Fibroblast of skin of scalp (primary cell): ENCODE measurements at places on chromosomes 1 and 21.

- DNase-seq = no peak
Measured at GRCh38 chr1:85224734-85225623, 24.2 kb upstream of the SYDE2 start.

GRCh38 chr1:208068407-208068806 lies 157.5 kb upstream of the CD34 start:
- no peak for DNase-seq

- DNase-seq = no peak
Measured at GRCh38 chr21:36155603-36156338, 853 bp upstream of the DOP1B start.

DNA sequence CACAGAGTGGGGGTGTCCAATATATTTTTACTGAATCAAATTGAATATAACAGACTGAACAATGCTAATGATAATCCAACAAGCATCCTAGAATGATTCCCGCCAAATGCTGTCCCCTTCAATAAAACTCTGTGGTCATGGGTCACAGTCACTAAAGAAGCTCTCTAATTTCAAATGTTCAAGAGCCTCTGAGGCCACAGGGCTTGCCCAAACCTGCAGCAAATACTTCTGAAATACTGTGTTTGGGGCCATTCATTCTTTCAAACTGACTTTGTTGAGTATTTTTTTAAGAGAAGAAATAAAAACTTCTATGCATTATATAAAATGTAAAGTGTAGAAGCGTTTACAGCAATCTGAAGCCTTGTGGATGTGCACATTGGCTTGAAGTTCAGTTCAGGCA lies 7.6 kb upstream of the BEND5 start:
- no peak for DNase-seq

DNA sequence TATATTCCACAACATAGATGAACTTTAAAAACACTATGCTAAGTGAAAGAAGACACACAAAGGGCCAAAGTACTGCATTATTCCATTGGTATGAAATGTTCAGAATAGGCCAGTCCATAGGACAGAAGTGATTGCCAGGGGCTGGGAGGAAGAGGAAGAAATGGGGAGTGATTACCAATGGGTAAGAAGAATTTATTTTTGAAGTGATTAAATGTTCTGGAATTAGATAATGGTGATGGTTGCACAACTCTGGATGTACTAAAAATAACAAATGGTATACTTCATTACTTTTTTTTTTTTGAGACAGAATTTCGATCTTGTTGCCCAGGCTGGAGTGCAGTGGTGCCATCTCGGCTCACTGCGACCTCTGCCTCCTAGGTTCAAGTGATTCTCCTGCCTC lies 61.7 kb downstream of the CHD5 start:
- no peak for DNase-seq

GRCh38 chr21:35204850-35205541 lies 155.9 kb upstream of the RUNX1 start:
- peak; percentile 83 for DNase-seq

- DNase-seq = no peak
Measured at GRCh38 chr21:41024341-41024740, 143.6 kb upstream of the BACE2 start.

DNA sequence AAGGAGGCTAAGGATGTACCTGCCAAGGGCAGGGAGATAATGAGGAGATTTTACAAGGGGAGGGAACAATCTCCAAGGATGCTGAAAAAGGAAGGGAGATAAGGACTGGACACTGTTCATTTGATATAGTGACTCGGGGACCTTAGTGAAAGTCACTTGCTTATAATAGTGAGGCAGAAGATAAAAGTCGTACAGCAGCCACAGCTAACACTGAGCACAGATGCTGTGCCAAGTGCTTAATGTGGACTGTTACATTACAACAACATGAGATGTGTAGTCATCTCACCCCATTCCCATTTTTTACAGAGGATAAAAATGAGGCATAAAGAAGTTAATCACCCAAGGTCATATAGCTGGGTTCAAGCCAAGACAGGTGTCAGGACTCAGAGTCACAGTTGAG lies 181.9 kb downstream of the FGGY start:
- DNase-seq = no peak

DNA sequence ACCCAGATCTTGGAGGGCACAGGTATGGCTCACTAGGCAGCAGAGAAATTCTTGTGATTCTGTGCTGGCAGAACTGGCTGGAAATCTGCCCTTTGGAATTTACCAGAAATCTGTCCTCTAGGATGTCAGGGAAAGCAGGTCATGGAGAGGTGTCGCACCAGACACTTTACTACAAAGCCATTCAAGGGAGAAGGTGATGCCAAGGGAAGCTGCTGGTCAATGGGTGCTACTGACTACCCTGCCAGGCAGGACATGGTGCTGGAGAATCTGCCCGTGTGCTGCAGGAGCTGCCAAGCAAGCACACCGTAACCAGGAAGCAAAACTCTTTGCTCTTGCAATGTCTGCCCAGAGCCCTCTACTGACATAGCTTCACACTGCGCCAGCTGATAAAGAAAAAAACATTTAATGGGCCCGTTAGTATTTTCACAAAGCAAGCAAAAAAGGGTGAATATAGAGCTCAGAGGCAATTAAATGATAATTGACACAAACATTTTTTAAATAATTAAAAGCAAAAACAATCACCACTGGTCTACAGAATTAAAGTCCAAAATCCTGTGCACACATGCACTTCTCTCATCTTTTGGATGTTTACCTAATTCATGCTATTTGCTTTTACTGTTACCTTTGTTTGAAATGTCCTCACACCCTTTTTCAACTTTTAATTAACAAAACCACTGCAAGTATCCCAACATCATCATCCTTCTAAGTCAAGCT lies 7.2 kb upstream of the FBXO28 start:
- peak; percentile 38 for DNase-seq

DNA sequence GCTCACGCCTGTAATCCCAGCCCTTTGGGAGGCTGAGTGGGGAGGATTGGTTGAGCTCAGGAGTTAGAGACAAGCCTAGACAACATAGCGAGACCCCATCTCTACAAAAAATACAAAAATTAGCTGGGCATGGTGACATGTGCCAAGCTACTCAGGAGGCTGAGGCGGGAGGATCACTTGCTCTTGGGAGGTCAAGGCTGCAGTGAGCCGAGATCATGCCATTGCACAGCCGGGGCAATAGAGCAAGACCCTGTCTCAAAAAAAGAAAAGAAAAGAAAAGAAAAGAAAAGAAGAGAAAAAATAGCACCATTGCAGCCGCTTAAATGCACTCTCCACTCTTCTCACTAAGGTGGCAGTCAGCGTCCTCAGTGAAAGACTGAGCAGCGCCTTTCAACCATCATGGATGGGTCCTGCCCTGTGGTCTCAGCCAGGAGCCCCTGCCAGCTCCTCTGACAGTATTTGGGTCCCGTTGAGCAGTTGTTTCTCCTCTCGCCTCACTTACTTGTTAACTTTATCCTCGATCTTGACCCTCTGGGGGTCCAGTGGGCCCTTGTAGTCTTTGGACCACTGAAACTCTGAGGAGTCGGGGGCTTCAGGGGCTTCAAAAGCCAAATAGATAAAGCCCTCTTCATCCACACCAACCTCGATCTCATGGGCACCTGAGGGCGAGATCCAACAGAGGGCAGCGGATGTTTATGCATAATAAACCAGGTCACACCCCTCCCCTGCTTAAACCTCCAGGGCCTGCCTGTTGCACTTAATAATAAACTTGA lies 36.9 kb downstream of the MYOM3 start:
- DNase-seq = no peak

- DNase-seq = no peak
Measured at GRCh38 chr1:17665950-17666720, 89.0 kb upstream of the ACTL8 start.

GRCh38 chr21:15472108-15473040 lies 257.4 kb upstream of the USP25 start:
- DNase-seq = no peak

DNA sequence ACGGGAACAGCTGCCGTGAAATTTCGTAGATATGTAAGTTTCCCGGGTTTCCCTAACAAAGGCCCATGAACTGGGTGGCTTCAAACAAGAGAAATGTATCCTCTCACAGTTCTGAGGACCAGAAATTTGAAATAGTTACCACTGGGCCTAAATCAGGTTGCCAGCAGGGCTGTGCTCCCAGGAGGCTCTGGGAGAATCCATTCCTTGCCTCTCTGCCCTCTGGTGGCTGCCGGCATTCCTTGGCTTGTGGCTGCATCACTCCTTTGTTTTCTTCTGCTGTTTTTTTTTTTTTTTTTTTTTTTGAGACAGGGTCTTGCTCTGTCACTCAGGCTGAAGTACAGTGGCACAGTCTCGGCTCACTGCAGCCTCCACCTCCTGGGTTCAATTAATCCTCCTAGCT lies 23.7 kb downstream of the UMODL1 start:
- DNase-seq = peak; percentile 22
